ENCODE measurements at places on chromosomes 5 and 9.

DNA sequence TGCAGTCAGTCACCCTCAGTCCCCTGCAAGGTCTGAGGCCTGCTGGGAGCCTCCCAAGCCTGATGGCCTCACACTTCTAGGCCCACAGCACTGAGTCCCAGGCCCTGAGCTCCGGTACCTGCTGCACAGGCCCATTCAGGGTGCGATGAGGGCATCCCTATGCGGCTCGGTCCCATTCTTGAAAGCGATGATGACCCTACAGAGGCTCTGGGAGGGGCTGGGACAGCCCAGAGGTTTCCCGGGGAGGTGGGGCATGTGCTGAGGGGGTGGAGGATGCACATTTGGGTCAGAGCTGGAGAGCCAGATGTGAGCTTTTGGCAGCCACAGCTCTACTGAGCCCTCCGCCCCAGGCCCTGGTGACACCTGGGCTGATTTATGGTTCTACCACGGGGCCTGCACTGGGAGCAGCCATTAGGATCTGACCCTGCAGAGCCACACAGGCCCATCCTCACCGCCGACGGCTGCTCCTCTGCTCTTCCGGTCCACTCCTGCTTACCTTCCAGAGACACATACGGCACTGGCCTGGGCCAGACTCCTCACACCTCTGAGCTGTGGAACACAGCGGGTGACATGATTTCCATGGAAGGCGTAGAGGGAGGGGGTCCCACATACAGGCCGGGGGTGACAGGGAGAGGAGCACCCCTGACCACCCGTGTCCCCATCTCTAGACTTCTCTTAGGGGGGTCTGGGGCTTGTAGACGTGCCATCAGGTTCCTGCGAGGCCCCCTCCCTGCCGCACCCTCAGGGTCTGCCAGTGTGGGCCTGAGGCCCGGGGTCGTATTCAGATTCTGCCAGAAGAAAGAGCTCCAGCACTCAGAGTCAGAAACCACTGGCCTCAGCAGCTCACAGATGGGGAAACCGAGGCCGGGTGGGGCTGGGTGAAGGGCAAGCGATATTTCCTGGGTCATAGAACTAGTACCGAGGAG lies 53.4 kb downstream of the COL23A1 start:
- DNase-seq = no peak

DNA sequence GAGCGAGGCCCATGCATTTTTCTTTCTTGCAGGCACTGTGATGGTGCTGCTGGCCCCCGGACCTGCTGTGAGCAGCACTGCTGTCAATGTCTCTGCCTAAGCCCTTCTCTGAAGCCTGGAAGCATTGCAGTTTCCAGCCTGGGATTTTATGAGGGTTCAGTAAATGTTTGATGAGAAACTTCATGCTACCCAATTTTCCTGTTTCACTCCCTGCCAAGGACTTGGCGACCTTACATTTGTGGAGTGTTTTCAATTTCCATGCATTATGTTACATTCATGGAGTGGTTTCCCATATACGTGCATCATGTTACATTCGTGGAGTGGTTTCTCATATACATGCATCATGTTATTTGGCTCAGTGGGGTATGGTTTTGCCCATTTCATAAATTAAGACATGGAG lies 90.7 kb upstream of the PTCH1 start:
- no peak for DNase-seq

GRCh38 chr9:114687034-114687433 lies 5.0 kb upstream of the TEX48 start:
- no peak for DNase-seq

GRCh38 chr5:28575368-28575767 lies 1537.0 kb upstream of the CDH9 start:
- no peak for DNase-seq

DNA sequence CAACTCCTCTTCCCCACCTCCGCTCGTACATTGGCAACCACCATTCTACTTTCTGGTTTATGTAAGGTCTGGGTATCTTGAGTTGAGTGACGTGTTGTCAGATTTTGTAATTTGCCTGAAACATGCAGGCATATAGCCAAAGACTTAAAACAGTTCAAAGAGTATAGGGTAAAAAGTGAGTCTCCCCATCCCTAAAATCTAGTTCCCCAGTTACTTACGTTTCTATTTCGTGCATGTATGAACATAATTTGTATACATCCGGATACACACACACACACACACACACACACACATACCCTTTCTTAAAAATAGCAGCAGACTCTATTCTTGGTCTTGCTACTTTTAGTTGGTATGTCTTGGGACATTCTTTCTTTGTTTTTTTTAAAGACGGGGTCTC lies 915 bp downstream of the HSDL2 start:
- no peak for DNase-seq

- no peak for DNase-seq
Measured at GRCh38 chr9:75658301-75658905, 232.1 kb upstream of the PCSK5 start.

GRCh38 chr5:174505621-174506020 lies 218.8 kb upstream of the MSX2 start:
- DNase-seq = no peak

DNA sequence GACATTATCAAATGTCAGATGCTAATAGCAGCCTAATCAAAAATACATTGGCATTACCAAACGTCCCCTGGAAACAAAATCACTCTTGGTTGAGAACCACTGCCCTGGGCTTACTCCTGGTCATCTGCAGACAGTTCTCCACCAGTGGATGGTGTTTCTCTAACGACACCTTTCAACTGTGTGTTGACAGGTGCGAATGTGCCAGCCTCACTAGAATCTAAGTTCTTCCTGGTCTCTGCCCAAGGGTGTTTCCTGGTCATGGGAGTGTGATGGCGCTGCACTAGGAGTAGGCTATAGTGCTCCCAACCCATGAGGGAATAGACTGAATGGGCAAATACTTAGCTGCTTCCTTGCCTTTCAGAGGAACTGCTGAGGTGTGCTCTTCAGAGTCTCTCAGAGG lies 105.9 kb downstream of the MRPS27 start:
- DNase-seq = no peak

- no peak for DNase-seq
Measured at GRCh38 chr5:124289641-124290311, 456.7 kb downstream of the ZNF608 start.

- DNase-seq = no peak
Measured at GRCh38 chr9:109817146-109817845, 37.3 kb downstream of the PALM2AKAP2 start.

DNA sequence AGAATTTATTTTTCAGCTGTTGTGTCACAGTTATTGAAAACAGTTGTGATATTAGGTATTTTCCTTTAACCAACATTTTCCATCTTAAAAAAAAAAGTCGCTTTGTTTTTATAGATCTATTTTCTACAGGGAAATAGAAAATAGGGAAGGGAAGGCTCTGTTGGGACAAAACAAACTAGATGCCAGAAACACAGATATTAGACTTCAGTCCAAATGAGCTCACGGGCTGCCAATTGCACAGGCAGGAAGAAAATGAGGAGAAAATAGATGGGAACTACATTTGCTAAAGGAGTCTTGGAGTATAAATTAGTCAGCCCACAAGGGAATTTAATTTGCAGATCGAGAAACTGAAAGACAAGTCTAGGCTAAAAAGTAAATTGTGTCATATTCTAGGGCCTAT lies 21.4 kb upstream of the ISOC1 start:
- no peak for DNase-seq

DNA sequence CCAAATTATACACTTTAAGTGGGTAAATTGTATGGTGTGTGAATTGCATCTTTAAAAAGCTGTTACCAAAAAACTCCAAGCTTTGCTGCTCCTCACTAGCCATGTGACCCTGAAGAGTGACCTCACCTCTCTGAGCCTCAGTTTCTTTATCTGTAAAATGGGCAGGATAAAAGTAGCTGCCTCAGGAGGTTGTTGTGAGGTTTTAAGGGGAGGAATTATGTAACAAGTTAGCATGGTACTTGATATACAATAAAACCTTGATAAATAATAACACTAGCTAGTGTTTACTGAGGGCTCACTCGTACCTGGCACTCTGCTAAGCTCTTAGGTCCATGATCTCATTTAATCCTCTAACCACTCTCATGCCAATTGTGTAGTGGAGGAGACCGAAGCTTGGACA lies 19.0 kb upstream of the PHF19 start:
- DNase-seq = no peak

GRCh38 chr9:83281306-83282255 lies 218.6 kb upstream of the RASEF start:
- DNase-seq = no peak

- no peak for DNase-seq
Measured at GRCh38 chr5:172710676-172711075, 60.3 kb downstream of the DUSP1 start.

GRCh38 chr9:79623799-79624721 lies 52.3 kb downstream of the TLE4 start:
- peak; percentile 41 for DNase-seq

- DNase-seq = no peak
Measured at GRCh38 chr5:79235261-79235633, 684 bp upstream of the JMY start.

GRCh38 chr5:82540301-82540700 lies 262.1 kb upstream of the RPS23 start:
- no peak for DNase-seq

DNA sequence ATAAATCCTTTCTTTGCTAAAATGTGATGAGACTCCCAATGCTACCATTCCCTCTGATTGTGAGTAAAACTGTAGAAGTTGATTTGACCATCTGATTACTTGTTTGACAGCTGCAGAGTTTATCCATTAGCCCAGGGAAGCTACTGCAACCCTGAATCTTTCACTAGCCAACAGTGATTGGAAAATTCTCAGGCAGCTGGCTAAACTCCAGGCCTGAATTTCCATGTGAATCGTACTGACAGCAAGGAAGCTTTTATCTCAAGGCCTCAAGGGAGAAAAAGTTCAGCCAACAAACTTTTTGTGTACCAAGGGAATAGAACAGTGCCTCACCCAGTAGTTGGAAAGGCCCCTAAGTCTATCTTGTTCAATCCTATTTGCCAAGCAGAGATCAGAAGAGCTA lies 246.7 kb upstream of the TRPM3 start:
- no peak for DNase-seq

- no peak for DNase-seq
Measured at GRCh38 chr5:24281818-24282217, 363.0 kb downstream of the CDH10 start.

DNA sequence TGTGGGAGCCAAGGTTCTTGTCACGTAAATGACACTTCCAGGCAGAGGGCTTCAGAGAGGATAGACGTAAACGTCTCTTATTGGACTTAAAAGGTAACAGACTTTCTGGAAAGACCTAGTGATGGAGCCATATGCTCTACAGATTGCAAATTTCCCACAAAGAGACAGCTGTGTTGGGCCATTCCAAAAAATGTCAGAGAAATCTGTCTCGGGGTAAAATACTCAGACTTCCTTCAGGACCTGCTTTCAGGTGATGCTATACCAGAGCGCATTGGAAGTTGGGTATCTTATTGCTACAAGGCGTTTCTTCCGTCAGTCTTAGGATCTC lies 29.2 kb downstream of the PROP1 start:
- no peak for DNase-seq

- no peak for DNase-seq
Measured at GRCh38 chr5:96852759-96853158, 23.5 kb upstream of the ERAP2 start.

DNA sequence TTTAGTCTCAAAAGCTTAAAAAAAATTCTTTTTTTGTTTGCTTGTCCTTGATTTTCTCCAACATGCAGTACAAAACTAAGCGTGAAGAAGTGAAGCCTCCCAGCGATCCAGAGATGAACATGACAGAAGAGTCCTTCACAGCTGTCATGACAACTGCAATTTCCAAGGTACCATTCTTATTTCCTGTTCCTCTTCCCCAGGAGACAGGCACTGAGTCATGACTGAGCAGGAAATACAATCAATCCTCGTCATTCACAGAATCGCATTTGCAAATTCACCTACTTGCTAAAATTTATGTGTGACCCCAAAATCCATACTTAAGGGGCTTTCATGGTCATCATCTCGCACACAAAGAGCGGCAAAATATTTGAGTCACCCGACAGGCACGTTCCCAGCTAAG lies 77.3 kb downstream of the SLC1A1 start:
- DNase-seq = no peak

DNA sequence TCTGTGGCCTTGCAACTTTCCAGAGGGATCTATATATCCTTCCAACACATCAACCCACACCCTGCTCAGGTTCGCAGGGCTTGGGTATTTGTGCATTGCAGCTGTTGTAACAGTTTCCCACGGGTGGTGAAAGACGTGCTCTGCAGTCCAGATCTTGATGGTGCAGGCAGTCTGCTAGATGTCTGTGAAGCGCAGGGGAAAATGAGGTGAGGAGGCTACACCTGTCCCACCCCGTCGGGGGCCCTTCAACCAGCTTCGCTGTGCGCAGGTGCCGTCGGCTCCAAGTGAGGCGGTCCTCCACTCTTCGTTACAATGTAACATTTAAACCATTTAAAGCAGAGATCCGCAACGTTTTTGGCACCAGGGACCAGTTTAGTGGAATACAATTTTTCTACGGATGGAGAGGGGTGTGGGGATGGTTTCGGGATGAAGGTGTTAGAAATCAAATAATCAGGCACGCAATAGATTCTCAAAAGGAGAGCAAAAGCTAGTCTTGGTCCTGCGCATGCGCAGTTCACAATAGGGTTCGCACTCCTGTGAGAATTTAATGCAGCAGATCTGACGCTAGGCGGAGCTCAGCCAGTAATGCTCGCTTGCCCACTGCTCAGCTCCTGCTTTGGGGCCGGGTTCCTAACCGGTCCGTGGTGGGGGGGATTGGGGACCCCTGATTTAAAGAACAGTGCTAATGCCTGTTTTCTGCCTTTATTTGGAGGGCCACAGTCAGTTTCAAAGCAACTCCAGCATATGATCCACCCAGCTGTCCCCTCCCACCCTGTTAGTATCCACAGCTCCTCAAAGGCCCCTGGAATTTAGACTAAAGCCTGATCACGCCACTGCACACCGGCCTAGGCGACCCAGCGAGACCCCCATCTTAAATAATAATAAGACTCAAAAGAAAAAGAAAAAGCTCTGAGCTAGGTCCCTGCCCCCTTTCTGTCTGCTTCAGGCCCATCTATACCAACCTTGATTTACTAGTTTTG lies 97.1 kb upstream of the SELENOP start:
- DNase-seq = peak; percentile 73

- no peak for DNase-seq
Measured at GRCh38 chr5:64818245-64818644, 49.5 kb downstream of the CWC27 start.

DNA sequence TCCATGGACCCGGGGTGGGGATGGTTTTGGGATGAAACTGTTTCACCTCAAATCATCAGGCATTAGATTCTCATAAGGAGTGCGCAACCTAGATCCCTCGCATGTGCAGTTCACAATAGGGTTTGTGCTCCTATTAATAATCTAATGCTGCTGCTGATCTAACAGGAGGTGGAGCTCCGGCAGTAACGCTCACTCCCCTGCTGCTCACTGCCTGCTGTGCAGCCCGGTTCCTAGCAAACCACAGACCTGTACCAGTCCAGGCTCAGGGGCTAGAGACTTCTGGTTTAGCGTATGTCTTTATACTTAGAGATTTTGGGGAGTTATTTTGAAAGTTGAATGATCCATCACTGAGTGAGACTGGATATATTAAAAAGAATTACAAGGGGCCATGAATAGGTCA lies 50.2 kb downstream of the RICTOR start:
- no peak for DNase-seq

DNA sequence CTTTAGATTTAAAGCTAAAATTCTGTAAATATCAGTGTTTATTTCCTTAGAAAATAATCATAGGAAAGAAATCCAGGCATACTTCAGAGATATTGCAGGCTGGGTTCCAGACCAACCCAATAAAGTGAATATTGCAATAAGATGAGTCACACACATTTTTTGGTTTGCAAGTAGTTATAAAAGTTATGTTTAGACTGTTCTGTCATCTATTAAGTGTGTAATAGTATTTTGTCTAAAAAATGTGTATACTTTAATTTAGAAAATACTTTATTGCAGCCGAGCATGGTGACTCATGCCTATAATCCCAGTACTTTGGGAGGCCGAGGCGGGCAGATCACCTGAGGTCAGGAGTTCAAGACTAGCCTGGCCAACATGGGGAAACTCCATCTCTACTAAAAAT lies 6.9 kb upstream of the RIC1 start:
- DNase-seq = no peak
